ENCODE measurements at places on chromosomes 4 and X. TPM values are rescaled to one million over a fixed set of nuclear protein-coding genes. Genes with fewer than 3 reads are reported as not detected.
A peak's percentile ranks its signal among the peaks of the same experiment; 100 is the strongest.

DNA sequence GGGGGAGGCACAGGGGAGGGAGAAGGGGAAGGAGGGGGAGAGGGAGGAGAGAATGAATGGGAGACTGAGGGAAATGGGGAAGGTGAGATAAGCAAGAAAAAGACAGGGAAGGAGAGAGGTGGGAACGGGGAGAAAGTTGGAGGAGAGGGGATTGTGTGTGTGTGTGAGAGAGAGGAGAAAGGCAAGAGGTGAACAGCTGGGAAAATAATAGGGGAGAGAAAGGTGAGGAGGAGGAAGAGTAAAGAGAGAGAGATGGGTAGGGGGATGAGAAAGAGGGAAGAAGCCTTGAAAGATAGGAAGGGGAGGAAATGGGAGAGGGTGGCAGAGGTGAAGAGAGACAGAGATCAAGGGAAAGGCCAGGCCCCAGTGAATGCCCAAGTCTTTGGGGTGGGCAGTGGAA, 20.1 kb downstream of the BCORL1 start:
- no peak for ATAC-seq

GRCh38 chrX:36957425-36958328, 50.5 kb upstream of the FAM47C start:
- no peak for ATAC-seq

DNA sequence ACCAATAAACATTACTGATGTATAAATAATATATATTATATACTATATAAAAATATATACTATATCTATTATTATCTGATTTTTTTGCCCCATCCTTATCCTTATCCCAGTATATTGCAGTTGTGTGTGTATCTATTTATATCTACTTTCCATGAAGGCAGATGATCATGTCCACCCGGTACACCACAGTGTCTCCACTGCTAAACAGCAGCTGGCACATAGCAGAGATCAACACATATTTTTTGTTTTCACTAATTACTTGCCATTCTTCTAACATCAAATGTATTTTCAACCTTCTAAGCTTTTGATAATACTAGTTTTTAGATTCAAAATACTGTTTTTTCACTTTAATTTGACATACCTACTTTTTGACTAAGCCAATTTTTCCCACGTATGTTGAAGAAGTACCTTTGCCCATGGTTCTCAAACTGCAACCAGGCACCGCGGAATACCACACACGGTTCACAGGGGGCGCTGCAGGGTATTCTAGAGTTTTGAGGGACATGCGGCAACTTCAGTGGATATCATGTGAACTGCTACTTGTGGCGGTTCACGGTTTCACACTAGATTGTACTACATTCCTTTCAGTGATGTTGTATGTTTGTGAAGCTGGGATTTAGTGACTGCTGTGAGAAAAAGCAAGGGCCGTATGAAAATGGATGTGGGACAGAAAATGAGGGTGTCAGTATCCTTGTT, 182.5 kb upstream of the NPY2R start:
- peak; percentile 85 for ATAC-seq

- no peak for ATAC-seq
These were observed 19.4 kb upstream of the SMIM31 start for GRCh38 chr4:164734484-164734883.

DNA sequence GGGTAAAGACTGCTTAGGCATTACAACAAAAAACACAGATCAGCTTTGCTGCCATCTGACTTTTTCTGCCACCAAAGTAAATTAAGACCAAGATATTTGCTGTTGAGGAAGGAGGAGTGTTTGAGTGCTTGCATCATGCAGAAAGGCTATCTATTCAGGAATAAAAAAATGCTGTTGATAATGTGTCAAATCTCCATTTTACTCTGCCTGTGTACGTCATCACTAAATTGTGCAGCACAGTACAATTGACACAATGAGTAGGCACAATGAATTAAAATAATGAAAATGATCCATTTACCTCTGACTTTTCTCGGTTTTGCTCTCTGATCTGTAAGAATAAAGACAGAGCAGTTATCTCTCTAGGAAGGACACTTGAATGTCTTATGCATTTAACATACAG, 56.3 kb downstream of the NKX6-1 start:
- no peak for ATAC-seq

GRCh38 chrX:112874614-112875013, 34.0 kb upstream of the AMOT start:
- no peak for ATAC-seq

GRCh38 chr4:23161787-23162186, 469.1 kb downstream of the GBA3 start:
- ATAC-seq = no peak

DNA sequence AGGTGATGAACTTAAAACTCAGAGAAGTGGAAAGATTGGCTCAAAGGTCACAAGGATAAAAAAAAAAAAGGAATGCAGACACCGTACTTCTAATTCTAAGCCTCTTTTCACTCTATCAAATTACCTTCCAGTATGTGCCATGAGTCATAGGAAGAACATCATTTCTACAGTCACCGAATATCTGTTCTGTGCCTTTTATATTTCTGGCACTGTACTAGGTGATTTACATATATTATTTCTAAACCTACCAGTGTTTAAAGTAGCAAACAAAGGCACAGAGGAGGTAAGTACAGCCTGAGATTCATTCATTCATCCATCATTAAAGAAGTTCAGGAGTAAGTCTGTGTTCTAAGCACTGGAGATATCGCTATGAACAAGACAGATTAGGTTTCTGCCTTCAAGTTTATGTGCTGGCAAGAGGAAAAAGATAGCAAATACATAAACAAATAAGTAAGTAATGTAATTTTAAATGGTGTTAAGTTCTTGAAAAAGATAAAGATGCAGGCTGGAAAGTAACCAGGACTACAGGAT, 65.3 kb downstream of the PALLD start:
- ATAC-seq = no peak

GRCh38 chrX:13007519-13008188, 32.7 kb downstream of the TMSB4X start:
- ATAC-seq = no peak

GRCh38 chrX:131741103-131741581, 197.3 kb downstream of the OR13H1 start:
- ATAC-seq = no peak

- no peak for ATAC-seq
These were observed 18.7 kb upstream of the DDIT4L start for GRCh38 chr4:100208964-100209363.

DNA sequence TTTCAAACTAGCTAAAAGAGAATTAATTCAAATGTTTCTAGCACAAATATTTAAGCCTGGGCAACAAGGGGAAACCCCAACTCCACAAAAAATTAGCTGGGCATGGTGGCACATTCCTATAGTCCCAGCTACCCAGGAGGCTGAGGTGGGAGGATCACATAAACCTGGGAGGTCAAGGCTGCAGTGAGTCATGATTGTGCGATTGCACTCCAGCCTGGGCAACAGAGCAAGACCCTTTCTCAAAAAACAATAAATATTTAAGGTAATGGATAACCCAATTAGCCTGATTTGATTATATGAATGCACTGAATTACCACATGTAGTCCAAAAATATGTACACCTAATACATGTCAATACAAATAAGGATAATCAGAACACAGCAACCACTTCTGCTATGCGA, 14.3 kb downstream of the RCHY1 start:
- ATAC-seq = no peak

GRCh38 chr4:105305019-105305836, 158.6 kb downstream of the TET2 start:
- no peak for ATAC-seq

GRCh38 chr4:113756005-113756410, 5.5 kb downstream of the CAMK2D start:
- ATAC-seq = peak; percentile 50

- no peak for ATAC-seq
These were observed 121.9 kb upstream of the ANK2 start for GRCh38 chr4:112927544-112927943.

- no peak for ATAC-seq
These were observed 97.7 kb upstream of the ACSL4 start for GRCh38 chrX:109830704-109831206.

DNA sequence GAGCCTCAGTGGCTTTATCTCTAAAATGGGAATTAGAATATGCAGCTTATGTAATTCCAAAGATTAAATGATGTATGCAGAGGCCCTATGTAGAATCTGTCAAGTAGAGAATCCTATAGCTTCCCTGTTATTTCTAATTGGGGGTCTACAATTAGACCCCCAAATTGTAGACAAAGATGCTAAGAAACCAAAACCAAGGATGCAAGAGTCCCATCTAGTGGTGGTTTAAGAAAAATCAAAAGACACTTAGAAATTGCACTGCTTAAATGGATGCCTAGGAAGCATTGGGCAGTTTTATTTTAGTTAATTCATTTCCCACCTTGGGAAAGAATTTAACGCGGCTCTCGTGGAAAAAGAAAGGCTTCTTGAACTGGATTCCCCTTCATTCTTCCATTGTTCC, 115.2 kb downstream of the GABRA2 start:
- no peak for ATAC-seq

DNA sequence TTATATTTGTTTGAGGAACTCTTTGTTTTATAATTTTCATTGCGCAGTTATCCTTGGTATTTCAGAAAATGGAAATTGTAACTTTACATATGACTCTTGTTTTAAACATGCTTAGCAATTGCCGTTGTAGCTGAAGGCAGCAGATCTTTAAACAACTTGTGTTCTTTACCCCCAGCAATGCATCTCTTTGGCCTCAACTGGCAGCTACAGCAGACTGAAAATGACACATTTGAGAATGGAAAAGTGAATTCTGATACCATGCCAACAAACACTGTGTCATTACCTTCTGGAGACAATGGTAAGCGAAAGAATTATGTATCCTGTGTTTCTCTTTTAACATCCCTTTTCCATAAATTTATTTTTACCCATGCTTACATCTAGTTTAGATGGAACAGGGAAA, 263.6 kb downstream of the DCTD start:
- ATAC-seq = no peak

GRCh38 chr4:174005422-174005821, 278.0 kb downstream of the FBXO8 start:
- no peak for ATAC-seq

- no peak for ATAC-seq
These were observed 79.6 kb downstream of the AFF2 start for GRCh38 chrX:148580016-148580415.

DNA sequence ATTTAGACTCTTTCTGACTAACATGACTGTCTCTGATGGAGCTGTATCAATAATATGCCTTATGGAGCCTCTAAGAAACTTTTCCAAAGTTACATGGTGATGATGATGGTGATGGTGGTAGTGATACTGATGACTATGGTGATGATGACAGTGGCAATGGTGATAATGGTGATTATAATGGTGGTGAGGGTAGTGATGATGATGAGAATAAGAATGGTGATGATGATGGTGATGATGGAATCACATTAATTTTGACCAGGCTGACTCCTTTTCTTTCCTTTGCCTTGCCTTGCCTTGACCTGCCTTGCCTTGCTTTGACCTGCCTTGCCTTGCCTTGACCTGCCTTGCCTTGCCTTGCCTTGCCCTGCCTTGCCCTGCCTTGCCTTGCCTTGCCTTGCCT, 31.7 kb upstream of the AREG start:
- ATAC-seq = no peak

GRCh38 chrX:8404471-8404870, 60.2 kb upstream of the VCX3B start:
- no peak for ATAC-seq

The SH3D19 gene
- 31.6 TPM for total RNA-seq

The ZNF157 gene
- total RNA-seq = 1.6 TPM

The XKRX gene
- 0.38 TPM for total RNA-seq

The ADH4 gene
- total RNA-seq = not detected

The PRR32 gene
- total RNA-seq = not detected

The TBX22 gene
- total RNA-seq = not detected

The XK gene
- 2.4 TPM for total RNA-seq

The UGT2A1 gene
- not detected for total RNA-seq

The FAM184B gene
- 0.32 TPM for total RNA-seq

The ZNF280C gene
- total RNA-seq = 15.8 TPM

The TSPAN7 gene
- total RNA-seq = 19.8 TPM

The SHOX gene
- 0.76 TPM for total RNA-seq
